H54 (cell line): ENCODE measurements at places on chromosomes 7 and 10.
A peak's percentile ranks its signal among the peaks of the same experiment; 100 is the strongest.

DNA sequence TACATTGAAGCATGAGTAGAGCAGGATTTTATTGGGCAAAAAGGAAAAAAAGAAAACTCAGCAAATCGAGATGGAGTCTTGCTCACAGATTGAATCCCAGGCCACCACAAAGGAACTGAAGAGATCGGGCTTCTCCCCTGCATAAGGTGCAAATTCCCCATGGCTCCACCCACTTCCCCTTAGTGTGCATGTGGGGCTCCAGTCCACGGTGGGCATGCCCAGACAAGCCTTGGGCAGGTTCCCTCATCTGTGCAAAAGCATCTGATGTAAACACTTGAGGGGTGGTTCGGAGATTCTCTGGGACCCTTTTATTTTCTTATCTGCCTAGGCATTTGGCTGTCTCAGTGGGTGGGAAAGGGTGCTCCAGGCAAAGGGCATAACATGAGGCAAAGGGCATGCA, 150.7 kb downstream of the CFTR start:
- DNase-seq, result no peak

GRCh38 chr7:72266771-72267170, 145.4 kb downstream of the CALN1 start:
- no peak for DNase-seq

GRCh38 chr10:120012566-120012965, 120.0 kb downstream of the SEC23IP start:
- DNase-seq, result peak; percentile 17

DNA sequence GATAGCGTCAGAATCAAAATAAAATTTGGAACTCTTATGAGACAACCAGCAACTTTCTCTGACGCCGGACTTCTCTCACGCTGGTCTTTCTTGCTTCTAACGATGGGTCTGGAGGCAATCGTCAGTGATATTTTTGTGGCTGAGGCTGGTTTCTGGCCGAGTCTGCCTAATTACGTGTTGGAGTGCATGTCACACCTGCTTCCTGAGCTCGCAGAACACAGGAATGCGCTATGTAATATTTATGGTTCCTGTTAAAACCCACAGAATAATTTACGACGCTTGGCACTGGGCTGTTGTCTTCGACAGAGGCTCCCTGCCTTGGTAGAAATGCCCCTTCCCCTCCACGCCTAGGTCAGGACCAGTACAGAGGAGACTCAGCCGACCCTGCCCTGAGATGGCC, 64.9 kb downstream of the NPTX2 start:
- no peak for DNase-seq

DNA sequence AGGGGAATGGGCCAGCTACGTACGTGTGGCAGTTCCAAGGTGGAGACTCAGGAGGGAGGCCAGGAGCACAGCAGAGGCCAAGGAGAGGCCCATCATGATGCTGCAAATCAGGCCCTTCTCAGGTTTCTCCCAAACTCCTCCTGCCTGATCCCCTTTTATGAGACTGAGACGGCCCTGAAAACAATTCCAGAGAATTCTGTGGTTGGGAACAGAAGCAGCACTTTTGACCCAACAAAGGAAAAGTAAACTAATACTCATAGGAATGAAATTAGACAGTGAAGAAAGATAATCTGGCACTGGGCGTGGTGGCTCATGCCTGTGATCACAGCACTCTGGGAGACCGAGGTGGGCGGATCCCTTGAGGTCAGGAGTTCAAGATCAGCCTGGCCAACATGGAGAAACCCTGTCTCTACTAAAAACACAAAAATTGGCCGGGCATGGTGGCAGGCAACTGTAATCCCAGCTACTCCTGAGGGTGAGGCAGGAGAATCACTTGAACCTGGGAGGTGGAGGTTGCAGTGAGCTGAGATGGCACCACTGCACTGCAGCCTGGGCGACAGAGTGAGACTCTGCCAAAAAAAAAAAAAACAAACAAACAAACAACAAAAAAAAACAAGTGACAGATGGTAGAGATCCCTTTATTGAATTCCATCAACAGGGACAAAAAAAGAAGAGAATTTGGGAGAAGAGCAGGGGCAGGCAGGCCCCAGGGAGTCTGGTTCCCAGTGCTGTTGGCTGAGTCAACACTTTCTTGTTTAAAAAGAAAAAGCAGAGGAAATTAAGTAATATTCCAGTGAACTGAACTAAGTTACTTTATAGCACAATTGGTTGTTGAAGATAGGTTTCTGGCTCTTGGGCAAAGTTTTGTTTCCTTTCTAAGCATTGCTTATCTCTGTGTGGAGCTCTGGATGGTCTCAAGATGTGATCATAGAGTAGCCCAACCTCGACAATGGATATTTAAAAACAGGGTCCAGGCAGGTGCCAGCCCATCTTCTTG, at the start of gene CCL26:
TSS of gene CCL26 (minus strand) at position 131 of the 997 bp plus-strand sequence. CDS start at position 96, 35 bp downstream.
- DNase-seq, result peak; percentile 36

GRCh38 chr7:129258649-129259389, 34.0 kb downstream of the AHCYL2 start:
- no peak for DNase-seq

DNA sequence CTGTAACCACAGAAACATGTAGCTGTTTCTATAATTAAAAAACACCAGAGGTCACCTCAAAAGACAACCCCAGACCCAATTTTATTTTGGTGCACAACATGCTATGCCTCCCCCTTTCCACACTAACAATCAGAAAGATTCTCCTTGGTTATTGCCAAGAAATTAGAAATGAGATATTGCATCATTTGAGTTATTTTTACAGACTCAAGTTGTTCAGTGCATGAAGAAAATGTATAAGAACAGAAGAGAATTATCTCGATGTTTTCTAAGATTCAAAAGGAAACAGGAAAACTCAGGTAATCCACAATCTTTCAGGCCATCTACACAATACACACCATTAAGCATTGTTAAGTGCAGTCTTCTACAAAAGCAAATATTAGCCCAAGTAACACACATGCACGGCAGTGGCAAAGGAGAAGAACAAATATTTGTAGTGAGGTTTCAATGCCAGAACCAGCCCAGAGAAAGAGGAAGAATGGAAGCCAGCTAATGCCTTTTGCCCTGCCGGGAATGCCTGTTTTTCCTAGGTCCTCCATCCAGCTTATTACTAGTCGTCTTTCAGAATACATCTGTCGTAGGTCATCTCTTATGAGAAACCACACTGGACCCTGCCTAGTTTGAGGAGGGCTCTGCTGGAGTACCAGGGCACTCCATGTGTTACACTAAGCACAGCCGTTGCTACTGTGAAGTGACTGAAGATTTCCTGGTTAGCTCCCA, 67.6 kb upstream of the C1GALT1 start:
- DNase-seq, result no peak

- DNase-seq, result no peak
Measured at GRCh38 chr7:26508481-26508880, 216.8 kb downstream of the SNX10 start.
